Heart right ventricle (tissue), 16 donors: ENCODE measurements at places on chromosomes 1 and 21.

- peak; percentile 96 for DNase-seq
Measured at GRCh38 chr1:16440470-16441281, at the start of gene NECAP2. TSS of gene NECAP2 (plus strand) at chr1:16440724. CDS start at chr1:16440762, 38 bp downstream.

DNA sequence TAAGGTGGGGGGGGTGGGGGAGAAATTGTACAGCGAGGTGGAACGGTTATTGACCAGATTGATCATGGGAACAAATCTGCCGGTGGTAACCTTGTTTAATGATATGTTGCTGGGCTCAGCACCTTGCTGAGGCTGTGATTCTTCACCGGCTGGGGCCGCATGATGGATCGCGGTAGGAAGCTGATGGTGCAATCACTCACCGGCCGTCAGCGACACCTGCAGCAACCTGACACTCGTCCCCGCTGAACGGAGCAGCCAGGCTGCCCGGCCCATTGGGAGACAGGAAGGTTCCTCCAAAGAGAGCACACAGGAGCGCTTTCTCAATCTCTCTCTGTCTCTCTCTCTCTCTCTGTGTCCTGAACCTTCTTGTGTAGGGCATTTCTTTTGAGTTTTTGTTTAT, 128.5 kb upstream of the RRP15 start:
- peak; percentile 19 for DNase-seq

DNA sequence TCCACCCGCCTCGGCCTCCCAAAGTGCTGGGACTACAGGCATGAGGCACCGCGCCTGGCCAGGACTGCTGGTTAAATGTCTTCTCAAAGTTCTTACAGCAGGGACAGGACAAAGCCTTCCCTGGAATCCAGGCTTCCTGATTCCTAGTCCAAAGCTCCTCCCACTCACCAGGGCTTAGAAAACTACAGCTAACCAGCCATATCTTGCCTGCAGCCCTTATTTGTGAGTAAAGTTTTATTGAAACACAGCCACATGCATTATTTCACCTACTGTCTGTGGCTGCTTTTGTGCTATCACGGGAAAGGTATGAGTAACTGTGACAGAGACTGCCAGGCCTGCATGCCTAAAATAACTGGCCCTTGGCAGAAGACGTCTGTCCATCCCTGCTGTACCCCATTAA, 24.4 kb downstream of the TMCO4 start:
- DNase-seq, result no peak

- no peak for DNase-seq
Measured at GRCh38 chr1:200856716-200857357, 15.9 kb upstream of the GPR25 start.

GRCh38 chr1:167708940-167709389, 12.8 kb upstream of the MPZL1 start:
- no peak for DNase-seq

- DNase-seq, result no peak
Measured at GRCh38 chr1:41461790-41462679, 22.4 kb downstream of the EDN2 start.

DNA sequence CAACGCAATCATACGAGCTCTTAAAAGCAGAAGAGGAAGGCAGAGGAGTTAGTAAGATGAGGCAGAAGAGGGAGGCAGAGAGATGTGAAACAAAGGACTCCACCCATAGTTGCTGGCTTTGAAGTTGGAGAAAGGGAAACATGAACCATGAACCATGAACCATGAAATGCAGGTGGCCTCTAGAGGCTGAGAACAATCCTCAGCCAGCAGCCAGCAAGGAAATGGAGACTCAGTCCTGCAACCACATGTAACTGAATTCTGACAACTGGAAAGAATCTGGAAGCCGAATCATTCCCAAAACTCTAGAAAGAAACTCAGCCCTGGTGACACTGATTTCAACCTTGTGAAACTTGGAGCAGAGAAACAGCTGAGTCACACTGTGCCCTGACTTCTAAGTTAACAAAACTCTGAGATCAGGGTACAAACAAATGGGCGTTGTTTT, 10.1 kb downstream of the DIPK1A start:
- no peak for DNase-seq

GRCh38 chr1:204495078-204495753, 611 bp upstream of the PIK3C2B start:
- DNase-seq, result no peak

DNA sequence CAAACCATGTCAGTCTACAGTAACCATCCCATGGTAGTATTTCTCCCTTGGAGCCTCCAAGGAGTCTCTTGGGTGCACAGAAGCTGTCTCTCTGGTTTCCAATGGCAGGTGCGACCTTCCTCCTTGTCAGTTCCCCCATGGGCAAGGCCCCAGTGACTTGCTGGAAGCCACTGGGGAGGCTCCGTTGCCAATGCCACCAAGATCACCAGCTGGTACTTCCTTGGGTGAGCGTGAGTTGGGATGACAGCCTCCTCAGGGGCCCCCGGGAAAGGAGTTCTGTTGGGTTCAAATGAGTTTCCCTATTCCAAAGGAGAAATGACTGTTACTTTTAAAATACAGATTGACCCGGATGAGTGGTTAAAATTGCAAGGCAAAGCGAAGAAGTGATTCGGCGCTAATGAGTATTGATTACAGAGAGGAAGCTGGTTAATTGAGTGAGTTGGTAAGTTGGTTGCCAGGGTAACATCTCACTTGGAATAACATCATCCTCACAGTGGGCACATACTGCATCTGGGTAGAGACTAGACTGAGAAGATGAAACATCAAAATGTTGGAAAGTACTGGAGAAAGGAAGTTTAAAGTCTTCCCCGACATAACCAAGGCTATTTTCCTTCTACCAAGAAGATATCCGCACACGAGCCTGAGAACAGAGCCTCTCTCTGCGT, 53.0 kb upstream of the LAPTM5 start:
- no peak for DNase-seq

DNA sequence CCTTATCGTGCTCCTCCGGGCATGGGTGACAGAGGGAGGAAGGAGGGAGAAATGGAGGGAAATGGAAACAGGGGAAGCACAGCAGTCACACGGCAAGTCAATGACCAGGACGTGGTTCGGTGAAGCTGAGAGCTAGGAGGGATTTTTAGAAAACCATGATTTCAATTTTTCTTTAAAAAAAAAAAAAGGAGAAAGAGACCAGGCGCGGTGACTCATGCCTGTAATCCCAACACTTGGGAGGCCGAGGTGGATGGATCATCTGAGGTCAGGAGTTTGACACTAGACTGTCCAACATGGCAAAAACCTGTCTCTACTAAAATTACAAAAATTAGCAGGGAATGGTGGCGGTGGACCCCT, 776 bp upstream of the TNFRSF9 start:
- no peak for DNase-seq

DNA sequence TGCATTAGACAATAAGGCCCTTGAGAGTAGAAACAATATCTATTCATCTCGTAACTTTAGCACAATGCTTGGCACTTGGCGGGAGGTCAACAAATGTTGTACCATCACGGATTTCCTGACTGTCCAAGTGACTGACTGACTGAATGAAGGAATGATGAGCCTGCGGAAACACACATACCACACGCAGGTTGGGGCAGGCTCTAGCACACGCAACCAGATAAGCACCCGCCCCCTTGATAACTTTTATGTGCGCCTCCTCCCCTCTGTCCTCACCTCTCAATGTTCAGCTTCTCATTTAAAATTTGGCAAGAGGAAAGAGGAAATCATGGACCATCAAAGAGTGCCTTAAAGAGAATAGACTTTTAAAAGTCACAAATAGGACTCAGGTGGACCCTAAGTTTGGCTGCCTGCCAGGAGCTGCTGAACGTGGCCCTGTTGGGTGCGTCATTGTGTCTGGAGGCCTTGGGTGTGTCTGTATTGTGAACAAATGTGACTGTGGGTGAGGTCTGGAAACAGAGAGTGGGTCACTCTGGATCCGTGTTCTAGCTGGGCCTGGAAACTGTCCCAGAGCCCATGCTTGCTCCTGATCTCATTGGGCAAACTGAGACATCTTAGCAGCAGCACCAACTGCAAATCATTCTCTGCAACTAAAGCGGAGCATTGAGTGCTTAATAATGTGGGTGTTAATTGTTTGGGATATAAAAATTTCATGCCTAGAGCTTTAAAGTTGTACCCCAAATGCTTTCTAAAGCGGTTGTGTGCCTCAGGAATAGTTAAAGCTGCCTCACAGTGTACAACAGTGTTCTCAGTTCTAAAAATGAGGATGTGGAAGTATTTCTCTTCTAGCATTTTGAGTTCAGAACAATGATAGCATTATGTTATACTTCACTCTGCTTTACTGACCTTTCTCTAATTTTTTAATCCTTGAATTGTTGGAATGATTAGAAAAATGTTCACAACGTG, 47.6 kb upstream of the ABCG1 start:
- DNase-seq, result peak; percentile 68

- DNase-seq, result no peak
Measured at GRCh38 chr1:10685808-10686403, 110.5 kb downstream of the CASZ1 start.

- no peak for DNase-seq
Measured at GRCh38 chr1:89440911-89441310, 77.1 kb downstream of the GBP6 start.

DNA sequence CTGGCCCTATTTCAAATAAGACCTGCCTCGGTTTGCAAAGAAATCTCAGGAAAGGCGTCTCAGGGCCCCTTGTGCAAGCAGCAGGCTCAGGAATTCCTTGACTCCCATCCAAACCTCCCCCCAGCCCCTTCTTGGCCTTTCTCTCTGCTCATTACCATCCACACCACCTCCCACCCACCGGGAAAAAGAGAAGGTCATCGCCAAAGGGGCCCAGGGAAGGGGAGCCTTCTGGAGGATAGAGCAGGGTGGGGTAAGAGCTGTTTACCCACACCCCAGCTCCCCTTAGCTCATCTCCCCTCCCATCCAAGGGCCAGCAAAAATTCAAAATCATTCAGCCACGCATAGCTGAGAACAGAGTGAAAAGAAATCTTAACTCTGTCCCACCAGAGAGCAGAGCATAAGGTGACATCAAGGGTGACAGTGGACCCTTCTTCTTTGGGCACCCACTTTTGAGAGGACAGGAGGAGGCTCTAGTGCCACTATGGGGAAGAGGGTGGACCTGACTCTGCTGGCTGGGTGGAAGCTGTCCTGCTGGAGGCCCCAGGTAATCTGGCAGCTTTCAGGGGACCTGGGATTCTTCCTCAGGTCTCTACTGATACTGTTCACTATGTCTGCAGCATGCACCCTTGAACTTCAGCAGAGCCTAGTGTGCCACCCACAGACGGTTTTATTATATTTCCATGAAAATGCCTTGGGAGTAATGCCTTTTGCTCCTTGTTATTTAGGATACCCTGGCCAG, 3.9 kb upstream of the WNT2B start:
- DNase-seq, result no peak

DNA sequence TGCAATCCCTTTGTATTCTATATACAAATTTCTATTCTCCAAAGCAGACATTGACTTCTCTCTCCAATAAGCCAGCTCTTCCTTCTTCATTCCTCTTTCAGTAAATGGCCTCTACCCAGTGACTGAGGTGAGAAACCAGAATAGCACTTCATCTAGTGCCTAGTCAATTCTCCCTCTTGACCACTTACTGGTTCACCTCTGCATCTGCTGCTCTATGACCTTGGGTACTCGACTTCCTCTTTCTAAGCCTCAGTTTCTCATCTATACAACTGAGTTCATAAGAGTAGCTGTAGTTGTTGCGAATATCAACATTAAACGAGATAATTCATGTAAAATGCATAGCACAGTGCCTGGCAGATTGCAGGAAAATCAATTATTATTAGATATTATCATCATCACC, 12.4 kb downstream of the LYST start:
- no peak for DNase-seq

DNA sequence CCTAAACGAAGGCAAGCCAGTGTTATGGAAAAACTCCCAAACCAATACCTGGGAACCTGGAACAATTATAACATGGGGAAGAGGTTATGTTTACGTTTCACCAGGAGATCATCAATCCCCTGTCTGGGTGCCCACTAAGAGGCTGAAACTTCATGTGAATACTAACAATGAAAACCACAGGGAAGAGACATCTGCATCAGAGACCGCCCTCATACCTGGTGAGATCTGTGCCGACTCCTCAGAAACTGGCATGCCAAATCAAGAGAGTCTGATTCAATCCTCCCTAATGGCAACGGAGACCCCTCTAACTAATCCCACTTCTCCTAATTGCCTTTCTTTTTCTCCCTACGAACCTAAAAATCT, 163.2 kb downstream of the IER5 start:
- no peak for DNase-seq

- no peak for DNase-seq
Measured at GRCh38 chr21:38424305-38425019, 73.8 kb downstream of the ERG start.

GRCh38 chr1:229186373-229187056, 84.4 kb upstream of the RAB4A start:
- no peak for DNase-seq

- no peak for DNase-seq
Measured at GRCh38 chr1:37073854-37074379, 39.6 kb upstream of the GRIK3 start.

DNA sequence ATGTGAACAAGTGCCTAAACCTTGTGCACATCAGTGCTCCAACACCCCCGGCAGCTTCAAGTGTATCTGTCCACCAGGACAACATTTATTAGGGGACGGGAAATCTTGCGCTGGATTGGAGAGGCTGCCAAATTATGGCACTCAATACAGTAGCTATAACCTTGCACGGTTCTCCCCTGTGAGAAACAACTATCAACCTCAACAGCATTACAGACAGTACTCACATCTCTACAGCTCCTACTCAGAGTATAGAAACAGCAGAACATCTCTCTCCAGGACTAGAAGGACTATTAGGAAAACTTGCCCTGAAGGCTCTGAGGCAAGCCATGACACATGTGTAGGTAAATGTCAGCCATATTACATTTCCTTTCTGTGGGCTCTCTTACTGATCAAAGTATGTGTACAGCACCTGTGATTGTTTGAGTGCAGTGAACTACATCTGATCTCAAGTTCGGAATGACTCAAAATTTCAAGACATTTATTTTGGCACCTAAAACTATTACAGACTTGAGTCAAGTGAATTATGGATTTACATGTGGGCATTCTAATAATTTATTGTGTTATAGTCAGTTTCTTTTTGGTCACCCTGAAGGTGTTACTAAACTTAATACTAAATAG, 196.5 kb downstream of the TPR start:
- no peak for DNase-seq

DNA sequence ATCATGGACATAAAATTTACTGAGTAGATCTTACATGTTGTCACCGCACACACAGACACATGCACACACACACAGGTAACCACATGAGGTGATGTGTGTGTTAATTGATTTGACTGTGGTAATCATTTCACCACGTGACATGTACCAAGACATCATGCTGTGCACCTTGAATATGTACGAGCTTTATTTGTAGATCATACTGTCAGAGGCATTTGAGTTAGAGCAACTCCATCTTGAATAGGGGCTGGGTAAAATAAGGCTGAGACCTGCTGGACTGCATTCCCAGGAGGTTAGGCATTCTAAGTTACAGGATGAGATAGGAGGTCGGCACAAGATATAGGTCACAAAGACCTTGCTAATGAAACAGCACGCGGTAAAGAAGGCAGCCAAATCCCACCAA, 31.7 kb upstream of the TRIM17 start:
- no peak for DNase-seq
